T-helper 1 cell (primary cell): ENCODE measurements at places on chromosomes 5 and 9.
A peak's percentile ranks its signal among the peaks of the same experiment; 100 is the strongest.

GRCh38 chr5:80755626-80756025 is 100.8 kb upstream of the DHFR start:
- no peak for DNase-seq

- DNase-seq = no peak
Measured at GRCh38 chr9:128389395-128390149, 18.4 kb downstream of the URM1 start.

DNA sequence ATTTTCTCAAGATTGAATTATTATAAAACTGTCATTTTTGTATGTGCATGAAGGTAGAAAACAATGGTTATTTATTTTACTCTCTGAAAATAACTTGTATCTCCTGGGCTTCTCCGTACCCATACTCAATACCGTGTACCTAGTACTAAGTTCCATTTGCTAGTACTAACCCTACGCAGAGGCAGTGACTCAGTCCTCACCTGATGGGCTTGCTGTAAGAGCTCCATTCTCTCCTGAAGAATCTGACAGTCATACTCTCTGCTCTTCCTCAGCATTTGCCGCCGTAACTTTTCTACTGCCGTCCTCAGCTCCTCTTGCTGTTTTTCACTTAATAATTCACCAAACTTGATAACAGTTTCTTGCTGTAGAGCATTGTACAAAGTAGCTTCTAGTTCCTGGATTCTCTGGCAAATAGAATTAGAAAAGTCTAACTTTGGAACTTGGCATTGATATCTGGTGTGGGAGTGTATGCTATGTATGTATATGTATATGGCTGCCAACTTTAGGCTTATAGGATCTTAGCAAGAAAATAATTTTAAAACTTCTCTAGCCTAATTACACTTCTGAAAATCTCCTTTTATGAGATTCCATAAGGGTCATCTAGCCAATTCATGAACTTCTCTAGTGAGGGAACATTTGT is 108.0 kb upstream of the DPYSL3 start:
- DNase-seq = no peak

- no peak for DNase-seq
Measured at GRCh38 chr5:43432486-43433375, 20.5 kb upstream of the CCL28 start.

DNA sequence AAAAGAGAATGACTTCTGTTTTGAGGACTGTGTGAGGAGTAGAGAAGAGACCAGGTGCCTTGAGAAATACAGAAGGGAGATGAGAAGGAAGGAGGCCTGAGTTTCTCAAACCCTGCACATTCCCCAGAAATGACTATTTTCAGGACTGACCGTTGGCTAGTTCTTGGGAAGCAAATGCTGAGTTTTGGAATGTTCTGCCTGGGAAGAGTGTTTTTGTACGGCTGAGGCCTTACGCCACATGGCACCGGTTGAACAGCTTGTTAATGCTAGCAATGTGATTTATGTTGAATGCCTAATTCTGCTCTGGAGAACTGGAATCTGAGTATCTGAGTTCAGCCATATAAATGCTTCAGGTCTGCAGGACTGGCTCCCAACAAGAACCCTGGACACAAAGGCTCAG is 152.7 kb upstream of the ADAMTS16 start:
- no peak for DNase-seq

GRCh38 chr5:30928956-30929355 is 264.5 kb upstream of the CDH6 start:
- DNase-seq = no peak

DNA sequence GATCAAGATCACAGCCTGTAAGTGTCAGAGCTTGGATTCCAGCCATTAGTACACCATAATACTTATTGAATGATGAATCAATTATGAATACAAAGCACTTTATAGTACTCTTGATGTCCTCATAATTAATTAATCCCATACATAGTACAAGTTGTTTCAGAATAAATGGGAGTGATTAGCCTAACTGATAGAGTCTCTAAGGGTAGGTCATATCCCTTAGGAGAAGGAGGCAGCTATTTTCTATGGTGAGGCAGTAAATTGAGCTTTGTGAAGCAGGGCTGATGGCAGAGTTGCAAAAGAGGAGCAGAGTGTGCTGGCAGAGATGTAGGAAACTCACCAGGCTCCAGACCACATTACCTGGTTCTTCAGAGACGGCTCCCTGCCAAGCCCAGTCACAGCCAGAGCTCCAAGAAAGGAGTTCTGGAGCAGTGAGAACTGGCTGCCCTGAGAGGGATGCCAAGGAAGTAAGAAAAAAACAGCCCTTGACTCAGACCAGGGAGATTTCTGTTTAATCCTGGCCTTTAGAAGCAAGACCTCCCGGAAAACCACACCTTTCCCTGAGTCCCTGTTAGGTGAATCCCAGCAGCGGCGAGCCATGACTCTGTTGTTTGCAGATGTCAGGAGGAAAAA is 112.9 kb downstream of the SH3TC2 start:
- DNase-seq = no peak

DNA sequence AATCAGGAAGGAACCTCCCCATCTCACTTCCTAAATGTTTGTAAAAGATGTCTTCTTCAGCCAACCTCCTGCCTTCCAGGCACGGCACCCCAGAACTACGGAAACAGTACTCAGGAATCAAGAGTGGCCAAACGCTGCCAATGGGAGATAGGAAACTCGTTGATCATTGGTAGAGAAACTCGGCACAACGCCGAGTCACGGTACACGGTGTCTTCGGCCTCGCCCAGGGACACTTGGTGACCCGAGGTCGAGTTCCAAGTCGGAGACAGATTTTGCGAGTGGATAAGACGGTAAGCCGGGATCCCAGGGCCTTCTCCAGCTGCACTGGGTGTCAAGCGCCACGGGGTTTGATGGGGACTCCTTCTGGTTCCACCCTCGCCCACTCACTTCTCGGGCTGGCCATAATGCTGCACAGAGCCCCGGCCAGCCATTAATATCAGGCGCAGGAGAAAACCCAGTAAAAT is 343 bp downstream of the KIAA0825 start:
- DNase-seq = peak; percentile 20

DNA sequence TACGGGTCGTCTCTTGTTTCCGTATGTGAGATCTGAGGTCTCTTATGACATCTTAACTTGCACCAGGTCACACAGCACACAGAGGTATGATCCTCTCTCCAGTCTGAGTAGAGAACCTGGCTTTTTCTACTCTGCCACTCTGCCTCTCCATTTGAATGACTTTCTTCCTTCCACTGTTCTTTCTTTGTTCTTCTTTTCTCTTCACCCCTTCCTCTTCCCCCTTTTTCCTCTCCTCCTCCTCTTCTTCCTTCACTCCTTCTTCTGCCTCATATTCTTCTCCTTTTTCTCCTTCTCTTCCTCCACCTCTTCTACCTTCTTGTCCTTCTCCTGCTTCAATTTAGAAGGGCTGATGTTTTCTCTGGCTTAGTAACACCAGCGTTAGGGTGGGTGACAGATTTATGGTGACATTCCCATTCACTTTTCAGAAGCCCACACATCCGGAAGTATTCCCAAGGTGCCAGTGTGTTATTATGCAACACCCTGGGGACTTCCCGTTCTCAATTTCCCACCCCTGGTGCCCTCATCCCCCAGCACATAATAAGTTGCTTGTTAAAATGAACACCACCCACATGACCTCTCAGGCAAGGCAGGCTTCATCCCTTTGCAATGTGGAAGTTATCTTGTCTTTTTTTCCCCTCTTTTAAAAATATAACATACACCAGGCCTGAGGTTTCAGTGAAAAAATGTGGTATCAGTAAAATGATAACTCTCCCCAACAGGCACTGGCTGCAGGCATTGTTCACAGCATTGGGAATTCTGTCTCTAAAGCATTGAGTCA is 122.0 kb downstream of the PAPPA start:
- no peak for DNase-seq

DNA sequence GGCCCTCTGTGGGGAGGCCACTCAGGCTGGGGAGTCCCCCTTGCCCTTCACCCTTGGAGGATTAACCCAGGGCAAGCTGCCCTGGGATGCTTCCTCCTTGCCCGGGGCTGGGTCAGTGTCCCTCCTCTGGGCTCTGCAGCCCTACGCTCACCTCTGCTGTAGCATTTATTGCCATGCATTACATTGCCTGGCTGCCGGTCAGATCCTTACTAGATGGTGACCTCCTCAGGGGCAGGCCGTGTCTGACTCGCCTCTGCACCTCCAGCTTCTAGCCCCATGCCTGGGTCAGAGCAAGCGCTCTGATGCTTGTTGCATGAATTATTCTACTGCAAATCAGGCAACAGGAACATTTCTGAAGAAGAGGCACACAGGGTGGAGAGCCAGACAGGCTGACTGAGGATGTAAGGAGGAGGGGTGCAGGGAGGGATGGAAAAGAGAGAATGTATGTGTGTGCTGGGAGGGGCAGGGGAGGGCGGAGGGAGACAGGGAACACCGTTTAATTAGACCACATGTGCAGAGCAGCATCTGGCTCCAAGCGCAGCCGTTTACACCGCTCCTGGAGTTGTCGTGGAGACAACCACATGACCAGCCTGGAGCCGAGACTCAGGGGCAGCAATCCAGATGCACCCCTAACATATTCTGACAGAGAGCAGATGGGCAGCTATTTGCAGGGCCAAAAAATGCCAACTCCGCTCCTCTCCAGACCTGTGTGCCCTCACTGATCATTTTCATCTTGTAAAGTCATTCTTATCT is 117.0 kb downstream of the CRB2 start:
- no peak for DNase-seq

GRCh38 chr5:133480866-133481265 is 131.5 kb downstream of the FSTL4 start:
- no peak for DNase-seq

- DNase-seq = no peak
Measured at GRCh38 chr9:81150016-81150625, 539.2 kb downstream of the TLE1 start.

- DNase-seq = no peak
Measured at GRCh38 chr9:96040591-96041461, 165.3 kb downstream of the ERCC6L2 start.

DNA sequence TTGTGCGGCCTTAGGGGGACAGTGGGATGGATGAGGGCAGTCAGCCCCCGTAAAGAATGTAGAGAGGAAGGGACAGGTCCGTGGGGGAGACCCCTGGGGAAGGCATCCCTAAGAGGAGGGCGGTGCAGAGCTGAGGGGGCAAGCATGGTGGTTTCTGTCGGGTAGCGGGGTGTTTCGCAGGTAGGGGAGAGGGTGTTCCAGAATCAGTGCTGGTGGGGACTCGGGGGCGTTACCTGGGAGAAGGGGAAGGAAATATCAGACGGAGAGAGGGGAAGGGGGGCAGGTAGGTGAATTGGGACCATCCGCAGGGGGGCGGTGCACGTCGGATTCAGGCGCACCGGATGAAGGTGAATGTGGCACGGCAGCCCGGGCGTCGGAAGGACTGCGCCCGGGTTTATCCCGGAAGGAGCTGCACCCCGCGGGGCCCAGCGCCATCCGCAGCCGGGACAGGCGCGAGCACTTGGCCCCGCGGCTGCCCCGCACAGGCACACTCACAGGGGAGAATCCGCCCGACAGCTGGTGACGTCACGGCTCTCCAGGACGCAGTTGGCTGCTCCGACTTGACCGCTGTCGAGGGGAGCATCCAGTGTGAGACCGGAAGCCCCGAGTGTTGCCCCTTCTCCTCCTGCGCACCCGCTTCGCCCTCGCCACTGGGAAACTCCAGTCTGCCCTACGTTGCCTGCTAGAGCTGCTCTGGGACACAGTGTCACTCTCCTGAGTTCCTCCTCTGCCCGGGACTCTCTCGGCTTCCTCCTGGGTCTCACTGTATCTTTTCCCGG is 1.3 kb downstream of the CD72 start:
- peak; percentile 45 for DNase-seq

DNA sequence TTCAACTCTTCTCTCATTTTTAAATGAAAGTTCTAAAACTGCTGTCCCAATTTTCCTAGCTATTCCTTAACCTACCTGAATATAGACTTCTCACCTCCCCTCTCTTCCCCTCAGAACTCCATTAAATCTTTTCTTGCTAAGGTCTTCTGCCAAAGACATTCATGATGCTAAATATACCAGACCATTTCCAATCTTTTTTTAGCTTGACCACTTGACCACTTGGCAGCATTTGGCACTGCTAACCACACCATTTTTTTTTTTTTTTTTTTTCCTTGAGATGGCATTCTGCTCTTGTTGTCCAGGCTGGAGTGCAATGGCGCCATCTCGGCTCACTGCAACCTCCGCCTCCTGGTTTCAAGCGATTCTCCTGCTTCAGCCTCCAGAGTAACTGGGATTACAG is 3.6 kb upstream of the ZNF131 start:
- no peak for DNase-seq

DNA sequence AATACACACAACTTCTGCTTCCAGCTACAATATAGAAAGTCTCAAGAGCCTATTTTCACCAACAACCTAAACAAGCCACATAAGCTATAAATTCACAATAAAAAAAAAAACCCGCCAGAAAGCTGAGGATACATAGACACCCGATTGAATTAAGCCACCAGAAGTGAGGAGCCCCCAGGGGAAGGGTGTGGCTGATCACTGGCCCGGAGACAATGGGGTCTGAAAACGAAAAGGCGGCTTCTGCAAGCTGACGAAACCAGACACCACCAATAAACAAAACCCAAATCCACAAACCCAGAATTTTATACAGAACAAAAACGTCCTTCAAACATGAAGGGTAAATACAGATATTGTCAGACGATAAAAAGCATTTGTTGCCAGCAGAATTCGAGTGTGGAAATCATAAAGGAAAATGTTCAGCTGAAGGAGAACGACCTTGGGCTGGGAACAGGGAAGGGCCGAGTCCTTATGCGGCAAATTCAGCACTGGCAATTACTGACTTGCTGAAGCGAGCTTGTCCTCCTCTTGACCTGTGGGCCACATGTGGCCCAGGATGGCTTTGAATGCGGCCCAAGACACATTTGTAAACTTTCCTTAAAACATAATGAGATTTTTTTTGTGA is 39.6 kb upstream of the CEP72 start:
- no peak for DNase-seq

DNA sequence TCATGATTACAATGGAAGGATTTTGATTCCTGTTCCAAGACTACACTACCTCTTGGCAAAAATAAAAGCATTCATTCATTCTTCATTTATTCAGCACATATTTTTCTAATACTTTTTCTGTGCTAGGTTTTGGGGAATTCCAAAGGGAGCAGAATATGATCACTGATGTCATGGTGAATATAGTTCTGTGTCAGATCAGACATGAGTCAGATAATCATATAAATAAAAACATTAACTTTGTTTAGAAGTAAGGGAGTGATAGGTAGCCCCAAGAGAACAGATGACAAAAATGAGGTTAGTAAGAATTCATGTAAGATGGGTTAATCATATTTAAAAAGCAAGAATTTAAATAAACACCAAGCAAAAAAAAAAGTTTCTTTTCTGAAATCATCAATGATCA is 94.1 kb upstream of the RANBP6 start:
- DNase-seq = no peak

- peak; percentile 17 for DNase-seq
Measured at GRCh38 chr9:88173378-88173999, 35.2 kb upstream of the SPATA31C2 start.

GRCh38 chr5:168790002-168790635 is 211.0 kb upstream of the PANK3 start:
- DNase-seq = no peak

DNA sequence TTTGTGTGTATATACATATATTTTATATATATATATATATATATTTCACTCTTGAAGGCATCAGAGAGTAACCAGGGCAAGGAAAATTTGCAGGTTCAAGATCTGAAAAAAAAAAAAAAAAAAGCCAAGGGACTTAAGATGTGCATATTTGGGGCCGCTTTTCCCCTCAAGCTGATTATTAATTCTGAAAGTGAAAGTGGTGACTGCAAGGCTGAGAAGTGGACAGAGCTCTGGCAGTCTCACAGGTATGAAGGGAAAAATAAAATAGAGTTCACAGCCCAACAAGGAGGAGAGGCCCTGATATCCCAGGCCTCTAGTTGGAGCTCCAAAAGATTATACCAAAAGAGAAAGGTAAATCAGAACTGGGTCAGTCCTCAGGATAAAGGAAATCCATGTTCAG is 234.4 kb upstream of the GAS1 start:
- no peak for DNase-seq
